ENCODE measurements at places on chromosomes 16 and 17.

DNA sequence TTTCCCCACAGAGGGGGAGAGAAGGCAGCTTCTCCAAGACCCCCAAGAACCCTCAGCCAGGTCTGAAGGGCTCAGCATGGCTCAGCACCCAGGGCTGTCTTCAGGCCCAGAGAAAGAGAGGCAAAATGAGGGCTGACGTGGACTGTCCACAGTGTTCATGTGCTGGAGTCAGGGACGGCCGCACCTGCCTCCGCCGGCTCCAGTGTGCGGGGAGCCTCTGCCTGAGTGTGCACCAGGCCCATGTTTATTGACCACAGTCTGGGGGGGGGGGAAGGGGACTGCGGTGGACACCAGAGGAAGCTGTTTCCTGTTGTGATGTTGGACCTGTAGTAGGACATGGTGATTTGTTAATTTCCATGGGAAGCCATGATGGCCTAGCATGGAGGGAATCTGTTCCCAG is 6.9 kb downstream of the MRM1 start:
- DNase-seq, result no peak

DNA sequence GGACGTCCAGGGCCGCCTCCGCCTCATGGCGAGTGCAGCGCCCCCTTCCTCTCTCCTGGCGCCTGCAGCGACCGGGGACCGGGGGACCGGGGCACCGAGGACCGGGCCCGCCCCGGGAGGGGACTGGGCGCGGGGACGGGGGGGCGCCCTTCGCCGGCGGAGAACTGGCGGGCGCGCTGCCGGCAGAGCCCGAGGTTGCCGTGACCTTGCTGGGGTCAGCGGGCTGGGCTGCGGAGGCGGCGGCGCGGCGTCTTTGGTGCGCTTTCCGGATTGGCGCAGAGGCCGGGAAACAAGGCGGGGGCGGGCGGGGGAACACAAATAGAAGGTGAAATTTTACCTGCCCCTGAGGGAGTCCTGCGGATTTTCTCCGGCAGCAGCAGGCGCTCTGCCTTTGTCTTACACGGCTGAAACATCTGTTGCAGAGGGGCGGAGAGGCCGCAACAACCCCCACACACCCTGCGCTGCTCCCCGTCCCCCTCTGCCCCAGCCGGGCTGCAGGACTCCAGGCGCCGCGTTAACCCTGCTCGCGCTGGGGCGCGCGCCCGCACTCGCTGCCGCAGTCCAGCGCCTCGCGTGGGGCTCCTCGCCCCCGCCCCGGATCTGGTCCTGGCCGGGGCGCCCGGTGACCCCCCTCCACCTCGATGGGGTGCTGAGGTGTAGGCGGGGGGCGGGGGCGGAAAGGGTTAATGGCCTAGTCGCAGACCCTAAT is 53.5 kb downstream of the SREBF1 start:
- peak; percentile 35 for DNase-seq

- DNase-seq, result no peak
These were observed 16.0 kb upstream of the TANC2 start for GRCh38 chr17:62950067-62950466.

GRCh38 chr17:83132251-83133081 is 53.1 kb downstream of the METRNL start:
- no peak for DNase-seq

DNA sequence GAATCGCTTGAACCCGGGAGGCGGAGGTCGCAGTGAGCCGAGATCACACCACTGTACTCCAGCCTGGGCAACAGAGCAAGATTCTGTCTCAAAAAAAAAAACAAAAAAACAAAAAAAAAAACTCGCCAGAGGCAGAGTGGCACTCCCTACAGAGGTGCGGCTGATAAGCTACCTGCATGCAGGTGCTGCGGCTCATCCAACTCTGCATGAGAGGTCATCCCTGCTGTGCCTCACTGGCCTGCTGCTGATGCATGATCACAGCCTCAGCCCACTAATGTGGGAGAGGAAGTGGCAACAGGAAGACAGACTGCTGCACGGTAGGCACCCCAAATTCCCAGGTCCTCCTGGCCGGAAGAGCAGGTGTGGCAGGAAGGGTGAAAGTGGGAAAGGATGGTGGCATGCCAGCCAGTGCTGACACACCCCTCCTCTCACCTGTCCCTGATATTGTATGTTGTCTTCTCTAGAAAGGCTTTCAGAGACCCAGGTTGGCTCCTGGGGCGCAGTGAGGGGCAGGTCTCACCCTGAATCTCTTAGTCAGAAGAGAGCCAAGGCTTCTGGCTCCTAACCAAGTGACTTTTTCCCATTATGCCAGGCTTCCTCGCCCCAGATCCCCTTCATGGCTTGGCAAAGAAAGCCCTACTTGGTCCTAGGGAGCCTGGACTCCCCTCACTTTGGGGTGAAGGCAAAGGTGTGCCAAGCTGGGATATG is 11.8 kb downstream of the NXPH3 start:
- DNase-seq, result no peak

- no peak for DNase-seq
These were observed 3.8 kb upstream of the DNAH2 start for GRCh38 chr17:7713782-7714181.

GRCh38 chr16:80346111-80346632 is 194.6 kb upstream of the DYNLRB2 start:
- DNase-seq, result no peak

GRCh38 chr17:18921912-18922451 is 30.0 kb upstream of the SLC5A10 start:
- DNase-seq, result no peak

GRCh38 chr16:78284957-78285434 is 185.5 kb downstream of the WWOX start:
- DNase-seq, result no peak

DNA sequence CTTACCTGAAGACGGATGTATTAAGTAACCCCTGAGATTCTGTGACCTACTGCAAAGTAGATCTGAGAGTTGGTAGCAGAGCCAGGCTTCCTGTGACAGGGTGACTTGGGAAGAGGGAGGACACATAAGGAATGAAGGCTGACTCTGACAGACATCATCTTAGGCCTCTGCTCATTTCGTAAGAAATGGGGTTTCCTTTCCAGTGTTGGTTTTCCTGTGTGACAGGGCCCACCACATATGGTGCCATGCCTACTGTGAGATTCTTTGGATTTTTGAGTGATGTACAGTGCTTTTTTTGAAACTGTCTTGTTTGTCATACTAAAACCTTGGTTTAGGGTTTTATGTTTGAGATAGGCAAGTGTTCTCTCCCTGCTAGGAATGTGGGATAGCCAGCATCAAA is 12.7 kb downstream of the LIG3 start:
- DNase-seq, result no peak

DNA sequence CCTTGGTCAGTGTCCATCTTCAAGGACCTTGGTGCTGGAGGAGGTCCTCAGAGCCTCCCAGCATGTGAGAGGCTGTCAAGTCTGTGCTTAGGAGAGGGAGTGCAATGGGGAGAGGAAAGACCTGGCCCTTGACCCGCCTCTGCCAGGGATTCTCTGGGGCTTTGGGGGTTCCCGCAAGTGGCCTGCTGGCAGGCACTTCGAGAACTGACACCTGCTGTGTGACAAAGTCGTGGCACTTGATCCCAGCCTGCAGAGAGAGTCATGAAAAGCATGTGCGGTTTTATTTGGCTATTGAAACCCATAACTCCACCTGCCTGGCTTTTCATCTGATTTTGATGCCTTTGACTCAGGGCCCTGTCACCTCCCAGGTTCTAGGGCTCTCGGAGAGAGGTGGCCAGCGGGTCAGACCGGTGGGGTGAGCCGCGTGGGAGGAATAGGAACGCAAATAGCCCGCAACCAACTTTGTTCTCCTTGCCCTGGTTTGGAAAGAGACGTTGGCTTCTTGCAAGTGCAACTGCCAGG is 42.8 kb upstream of the GSE1 start:
- DNase-seq, result no peak

DNA sequence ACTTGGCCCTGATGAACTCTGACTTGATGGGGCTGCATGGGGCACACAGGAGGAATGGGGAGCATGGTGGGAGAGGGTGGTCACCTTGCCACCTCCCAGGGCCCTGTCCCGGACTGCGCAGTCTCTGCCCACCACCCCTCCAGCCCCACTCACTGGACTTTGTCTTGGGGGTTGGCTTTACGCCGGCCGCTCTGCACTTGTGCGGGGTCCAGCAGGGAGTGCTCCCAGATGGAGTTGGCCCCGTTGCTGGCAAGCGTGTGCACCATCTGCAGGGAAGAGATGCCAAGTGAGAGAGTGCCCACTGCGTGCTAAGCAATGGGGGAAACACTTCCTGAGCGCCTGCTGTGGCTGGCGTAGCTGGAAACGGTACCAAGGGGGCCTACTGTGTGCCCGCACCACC is 6.7 kb downstream of the GIT1 start:
- no peak for DNase-seq

- no peak for DNase-seq
These were observed 15.7 kb downstream of the PSMD11 start for GRCh38 chr17:32460054-32460453.

GRCh38 chr17:76446449-76447231 is 6.3 kb downstream of the UBE2O start:
- no peak for DNase-seq

DNA sequence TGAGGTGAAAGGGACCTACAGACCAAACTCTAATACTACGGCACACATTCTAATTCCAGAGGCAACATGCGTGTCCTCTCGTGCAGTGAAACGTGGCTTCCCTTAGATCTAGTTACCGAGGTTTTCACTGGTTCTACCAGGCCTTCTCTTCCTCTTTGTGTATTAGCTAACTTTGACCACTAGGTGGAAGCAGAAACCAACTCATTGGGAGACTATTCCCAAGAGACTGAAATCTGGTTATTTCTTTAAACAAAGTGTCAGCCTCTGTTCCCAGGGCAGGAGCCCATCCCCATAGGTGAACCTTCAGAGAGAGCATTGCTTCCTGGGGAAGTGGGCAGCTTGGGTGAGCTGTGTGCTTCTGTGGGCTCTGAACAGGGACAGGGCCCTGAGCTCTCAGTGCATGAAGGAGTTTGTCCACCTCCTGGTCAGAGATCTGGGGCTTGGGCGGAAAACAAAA is 19.7 kb upstream of the RCVRN start:
- DNase-seq, result no peak

DNA sequence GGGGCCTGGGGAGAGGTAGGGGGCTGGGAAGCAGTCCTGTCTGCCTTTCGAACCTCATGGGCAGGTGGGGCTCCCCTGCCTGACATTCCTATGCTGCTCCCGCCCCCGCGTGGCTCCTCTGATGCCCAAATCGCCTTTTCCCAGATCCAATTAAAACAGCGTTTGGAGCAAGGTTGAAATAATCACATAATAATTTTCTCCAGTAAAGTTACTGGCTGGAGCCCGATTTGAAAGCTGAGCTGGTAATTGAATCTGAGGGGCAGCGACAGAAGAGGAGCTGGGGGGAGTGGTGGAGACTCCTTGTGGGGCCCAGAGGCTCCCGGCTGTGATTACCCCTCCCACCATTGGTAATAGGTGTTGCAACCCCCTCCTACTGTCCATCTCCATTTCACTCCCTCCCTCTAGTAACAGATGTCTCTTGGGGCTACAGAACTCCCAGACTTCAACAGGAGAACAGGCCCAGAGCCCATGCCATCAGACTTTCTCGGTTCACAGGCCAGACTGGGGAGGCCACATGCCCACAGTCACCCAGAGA is 38.9 kb upstream of the C1QL1 start:
- no peak for DNase-seq

DNA sequence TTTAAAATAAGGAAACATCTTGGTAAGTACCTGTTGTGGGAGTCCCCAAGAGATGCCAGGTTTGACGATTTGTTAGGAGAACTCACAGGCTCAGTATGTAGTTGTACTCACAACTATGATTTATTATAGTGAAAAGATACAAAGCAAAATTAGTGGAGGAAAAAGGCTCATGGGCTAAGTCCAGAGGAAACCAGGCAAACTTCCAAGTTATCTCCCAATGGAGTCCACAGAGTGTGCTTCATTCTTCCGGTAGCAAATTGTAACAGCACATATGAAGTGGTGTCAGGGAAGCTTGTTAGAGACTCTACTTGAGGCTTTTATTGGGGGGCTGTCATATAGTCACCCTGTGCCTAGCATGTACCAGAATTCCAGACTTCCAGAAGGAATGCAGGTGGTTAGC is 2.3 kb downstream of the DDX19A start:
- no peak for DNase-seq

- no peak for DNase-seq
These were observed 1.8 kb upstream of the PIK3R6 start for GRCh38 chr17:8869114-8869815.

DNA sequence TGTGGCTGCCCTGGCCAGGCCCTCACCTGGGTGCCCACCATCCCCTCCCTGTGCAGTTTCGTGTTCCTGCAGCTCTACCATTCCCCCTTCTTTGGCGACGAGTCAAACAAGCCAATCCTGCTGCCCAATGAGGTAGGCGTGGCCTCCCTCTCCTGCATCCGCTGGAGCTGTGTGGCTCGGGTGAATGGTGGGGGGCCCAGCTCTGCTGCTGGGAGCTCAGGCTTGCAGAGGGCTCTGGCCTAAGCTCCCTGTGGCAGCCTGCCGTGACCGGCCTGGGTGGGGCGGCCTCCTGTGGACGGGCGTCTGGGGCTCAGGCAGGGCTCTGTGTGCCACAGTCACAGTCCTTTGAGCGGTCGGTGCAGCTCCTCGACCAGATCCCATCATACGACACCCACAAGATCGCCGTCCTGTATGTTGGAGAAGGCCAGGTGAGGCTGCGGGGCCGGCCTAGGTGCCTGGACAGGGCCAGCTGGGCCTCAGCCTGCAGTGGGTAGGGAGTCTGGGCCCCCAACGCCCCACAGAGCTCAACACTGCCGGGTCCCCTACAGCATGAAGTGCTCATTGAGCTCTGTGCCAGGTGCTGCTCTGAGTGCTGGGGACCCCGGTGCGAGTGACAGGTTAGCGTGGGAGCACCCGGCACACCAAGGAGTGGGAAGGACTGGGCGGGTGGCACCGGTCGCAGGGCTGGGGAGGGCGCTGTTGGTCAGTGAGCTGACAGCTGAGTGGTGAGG is 37.3 kb downstream of the TSC2 start:
- DNase-seq, result no peak

GRCh38 chr16:287298-287811 is 4.4 kb downstream of the PDIA2 start:
- no peak for DNase-seq

- DNase-seq, result no peak
These were observed 35.4 kb downstream of the SLC6A4 start for GRCh38 chr17:30200106-30200505.

- no peak for DNase-seq
These were observed 10.6 kb downstream of the GP2 start for GRCh38 chr16:20316715-20317114.

- no peak for DNase-seq
These were observed 78.7 kb upstream of the LGALS9 start for GRCh38 chr17:27552276-27552732.
